T47D (cell line): ENCODE measurements at places on chromosomes 1 and 21.

GRCh38 chr1:82632155-82632554 lies 831.4 kb downstream of the ADGRL2 start:
- DNase-seq, result no peak

DNA sequence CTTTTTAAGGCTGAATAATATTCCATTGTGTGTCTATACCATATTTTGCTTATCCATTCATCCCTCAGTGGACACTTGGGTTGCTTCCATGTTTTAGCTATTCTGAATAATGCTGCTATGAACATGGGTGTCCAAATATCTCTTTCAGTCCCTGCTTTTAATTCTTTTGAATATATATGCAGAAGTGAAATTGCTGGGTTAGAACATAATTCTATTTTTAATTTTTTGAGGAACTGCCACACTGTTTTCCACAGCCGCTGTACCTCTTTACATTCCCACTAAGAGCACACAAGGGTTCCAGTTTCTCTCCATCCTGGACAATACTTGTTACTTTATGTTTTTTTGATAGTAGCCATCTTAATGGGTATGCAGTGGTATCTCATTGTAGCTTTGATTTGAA lies 65.6 kb downstream of the RIMS3 start:
- DNase-seq, result no peak

GRCh38 chr1:72281637-72282270 lies 585 bp downstream of the NEGR1 start:
- DNase-seq, result no peak

GRCh38 chr21:42381347-42381984 lies 14.4 kb downstream of the TMPRSS3 start:
- DNase-seq, result peak; percentile 62

- no peak for DNase-seq
Observed at GRCh38 chr1:198326915-198327314, 170.1 kb downstream of the NEK7 start.

DNA sequence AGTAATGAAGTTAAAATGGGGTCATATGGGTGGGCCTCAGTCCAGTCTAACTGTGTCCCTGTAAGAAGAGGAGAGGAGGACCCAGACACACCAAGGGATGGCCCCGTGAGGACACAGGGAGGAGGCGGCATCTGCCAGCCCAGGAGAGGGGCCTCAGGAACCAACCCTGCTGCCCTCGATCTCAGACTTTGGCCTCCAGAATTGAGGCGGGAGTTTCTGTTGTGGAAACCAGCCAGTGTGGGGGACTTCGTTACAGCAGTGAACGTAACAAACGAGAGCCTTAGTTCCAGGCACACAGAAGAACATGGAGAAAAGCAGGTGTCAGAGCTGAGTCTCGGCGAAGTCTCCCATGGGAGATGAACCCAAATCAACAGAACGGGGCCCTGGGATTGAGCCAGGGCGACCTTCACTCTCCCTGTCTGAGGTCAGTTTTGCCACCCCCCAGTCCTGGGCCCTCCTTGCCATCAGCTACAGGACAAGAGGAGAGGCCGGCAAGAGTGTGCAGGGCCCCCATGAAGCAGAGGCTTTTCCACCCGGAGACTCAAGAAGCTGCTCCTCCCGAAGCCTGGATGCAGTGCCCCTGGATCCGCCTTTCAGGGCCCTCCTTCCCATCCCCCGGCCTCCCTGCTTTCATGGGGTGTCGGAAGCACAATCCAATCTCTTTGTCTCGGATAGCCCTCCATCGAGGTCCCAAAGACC lies 36.6 kb downstream of the TFF3 start:
- DNase-seq, result no peak

DNA sequence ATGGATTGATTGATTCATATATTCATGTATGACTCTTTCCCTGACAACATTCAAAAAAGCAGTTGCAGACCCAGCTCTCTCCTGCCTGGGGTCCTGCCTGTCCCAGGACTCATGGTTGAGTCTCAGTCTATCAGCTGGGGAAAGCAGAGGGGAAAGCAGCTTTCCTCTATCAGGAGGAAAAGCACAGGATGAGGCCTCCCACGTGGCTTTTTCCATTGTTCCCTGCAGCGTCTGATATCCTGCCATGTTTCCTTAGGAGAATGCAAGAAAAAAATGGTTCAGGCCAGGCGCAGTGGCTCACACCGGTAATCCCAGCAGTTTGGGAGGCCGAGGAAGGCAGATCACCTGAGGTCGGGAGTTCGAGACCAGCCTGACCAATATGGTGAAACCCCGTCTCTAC lies 133.0 kb upstream of the VAMP3 start:
- no peak for DNase-seq

DNA sequence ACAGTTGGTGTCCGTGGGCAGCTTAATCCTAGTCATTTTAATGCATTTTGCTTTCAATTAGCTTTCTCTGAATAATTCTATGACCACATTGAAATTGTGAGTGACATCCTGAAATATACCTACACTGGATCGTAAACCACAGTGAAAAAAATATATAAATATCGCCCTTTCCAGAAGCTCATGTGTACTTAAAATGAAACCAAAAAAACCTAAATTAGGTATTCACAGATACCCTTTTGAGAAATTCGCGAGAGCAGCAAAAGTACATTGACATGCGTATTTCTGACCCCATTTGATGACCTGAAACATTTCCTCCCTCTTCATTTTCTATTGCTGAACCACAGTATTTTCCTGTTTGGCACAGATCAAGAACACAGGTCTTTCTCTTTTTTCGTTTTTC lies 253.8 kb downstream of the LTN1 start:
- no peak for DNase-seq

DNA sequence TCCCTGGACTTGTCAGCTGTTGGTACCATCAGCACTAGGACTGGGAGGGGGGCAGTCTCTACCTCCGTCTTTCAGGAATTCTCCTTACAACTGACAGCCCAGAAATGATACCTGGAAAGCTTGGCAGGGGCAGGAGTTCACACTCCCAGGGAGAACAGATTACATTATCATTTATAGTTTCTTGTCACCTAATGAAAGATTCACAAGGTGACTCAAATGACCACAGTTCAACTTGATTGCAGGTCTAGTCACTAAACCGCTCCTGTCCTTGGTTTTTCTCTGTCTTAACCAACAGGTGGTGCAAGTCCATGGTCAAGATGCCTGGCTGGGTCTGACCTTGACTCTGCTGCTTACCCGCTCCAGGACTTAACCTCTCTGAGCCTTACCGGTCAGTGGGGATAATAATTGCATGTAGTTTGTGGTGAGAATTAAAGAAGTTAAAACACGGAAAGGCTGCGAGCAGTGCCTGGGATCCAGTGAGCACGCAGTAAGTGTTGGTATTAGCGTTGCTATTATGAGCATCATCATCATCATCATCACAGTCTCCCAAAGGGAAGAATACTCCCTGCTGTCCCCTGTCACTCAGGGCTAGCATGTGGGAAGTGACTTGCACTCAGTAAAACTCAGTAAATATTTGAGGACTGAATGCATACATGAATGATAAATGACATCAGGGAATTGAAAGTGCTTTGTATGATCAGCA lies 125.3 kb upstream of the CD34 start:
- peak; percentile 58 for DNase-seq

DNA sequence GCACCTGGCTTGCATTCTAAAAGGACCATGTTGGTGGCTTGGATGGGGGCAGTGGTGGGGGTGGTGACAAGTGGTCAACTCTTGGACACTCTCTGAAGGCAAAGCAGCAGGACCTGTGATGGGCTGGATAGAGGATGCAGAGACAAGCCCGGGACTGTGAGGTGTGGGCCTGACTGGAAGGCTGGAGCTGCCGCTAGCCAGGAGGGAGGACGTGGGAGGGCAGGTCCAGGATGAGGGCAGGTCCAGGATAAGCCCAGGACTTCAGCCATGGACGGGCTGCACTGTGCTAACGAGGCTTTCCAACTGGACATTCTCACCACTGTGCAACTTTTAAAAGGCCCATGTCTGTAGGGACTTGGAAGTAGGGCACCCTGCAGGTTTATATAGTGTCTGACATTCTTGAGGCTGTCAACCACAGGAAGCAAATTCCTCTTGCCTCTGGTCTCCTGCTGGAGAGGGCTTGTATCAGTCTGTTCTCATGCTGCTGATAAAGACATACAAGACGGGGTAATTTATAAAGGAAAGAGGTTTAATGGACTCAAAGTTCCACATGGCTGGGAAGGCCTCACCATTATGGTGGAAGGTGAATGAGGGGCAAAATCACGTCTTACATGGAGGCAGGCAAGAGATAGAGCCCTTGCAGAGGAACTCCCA lies 8.3 kb upstream of the C1orf167 start:
- DNase-seq, result no peak

- no peak for DNase-seq
Observed at GRCh38 chr1:164618202-164618564, 59.2 kb downstream of the PBX1 start.

DNA sequence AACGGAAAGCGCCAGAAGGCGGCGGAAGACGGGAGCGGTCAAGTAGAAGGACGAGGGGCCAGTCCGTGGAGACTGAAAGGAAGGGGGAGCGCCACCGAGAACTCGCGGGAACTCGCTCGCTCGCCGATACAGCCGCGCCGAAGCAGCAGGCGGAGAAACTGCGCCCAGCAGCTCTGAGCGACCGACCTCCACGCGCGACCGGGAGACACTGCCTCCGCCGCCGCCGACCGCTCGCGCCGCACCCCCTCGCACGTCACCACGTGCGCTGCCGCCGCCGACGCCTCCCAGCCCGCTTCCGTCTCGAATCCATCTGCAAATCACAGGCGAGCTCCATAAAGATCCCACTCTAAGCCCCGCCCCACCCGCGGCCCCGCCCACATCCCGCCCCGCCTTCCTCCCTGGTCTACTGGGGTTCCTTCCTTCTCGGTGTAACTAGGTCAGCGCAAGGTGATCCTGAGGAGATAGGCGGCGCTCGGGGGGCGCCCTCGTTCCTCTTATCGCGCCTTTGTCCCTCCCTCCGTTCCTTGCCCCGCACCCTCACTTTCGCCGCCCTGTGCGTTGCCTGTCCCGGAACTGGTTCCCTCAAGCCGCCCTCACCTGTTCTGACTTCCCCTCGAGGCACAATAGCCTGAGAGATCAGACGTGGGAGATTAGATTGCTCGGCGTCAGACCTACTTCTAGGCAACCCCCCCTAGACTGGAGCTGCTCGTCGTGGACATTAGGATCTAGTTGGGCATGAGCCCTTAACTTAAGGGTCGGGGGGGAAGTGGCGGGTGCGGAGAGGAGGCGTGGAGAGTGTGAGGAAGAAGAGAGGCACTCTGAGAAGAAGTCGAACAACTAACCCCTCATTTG lies at the start of gene IVNS1ABP:
IVNS1ABP (minus strand) TSS at position 210 of the 852 bp plus-strand sequence. CDS start 7,750 bp downstream, outside the sequence.
- peak; percentile 97 for DNase-seq

DNA sequence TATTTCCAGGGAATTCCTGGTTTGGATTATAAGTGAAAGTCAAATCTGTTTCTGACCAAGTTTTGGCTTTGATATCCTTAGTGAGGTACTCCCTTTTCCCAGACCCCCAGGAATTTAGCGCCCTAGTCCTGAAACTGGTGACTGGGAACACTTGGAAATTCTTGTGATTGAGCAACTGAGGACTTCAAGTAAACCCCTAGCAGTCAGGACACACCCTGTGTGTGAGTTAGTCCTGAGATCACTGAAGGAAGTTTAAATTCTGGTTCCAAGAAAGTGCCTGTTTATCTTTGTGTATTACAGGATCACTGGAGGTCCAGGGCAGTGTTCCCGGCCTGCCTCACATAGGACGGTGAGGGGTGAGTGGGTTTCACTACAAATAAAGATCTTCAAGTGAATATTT lies 95.1 kb upstream of the F3 start:
- no peak for DNase-seq

GRCh38 chr1:117077267-117077666 lies 17.1 kb downstream of the TTF2 start:
- DNase-seq, result no peak

GRCh38 chr1:209456878-209457277 lies 126.6 kb upstream of the CAMK1G start:
- no peak for DNase-seq

DNA sequence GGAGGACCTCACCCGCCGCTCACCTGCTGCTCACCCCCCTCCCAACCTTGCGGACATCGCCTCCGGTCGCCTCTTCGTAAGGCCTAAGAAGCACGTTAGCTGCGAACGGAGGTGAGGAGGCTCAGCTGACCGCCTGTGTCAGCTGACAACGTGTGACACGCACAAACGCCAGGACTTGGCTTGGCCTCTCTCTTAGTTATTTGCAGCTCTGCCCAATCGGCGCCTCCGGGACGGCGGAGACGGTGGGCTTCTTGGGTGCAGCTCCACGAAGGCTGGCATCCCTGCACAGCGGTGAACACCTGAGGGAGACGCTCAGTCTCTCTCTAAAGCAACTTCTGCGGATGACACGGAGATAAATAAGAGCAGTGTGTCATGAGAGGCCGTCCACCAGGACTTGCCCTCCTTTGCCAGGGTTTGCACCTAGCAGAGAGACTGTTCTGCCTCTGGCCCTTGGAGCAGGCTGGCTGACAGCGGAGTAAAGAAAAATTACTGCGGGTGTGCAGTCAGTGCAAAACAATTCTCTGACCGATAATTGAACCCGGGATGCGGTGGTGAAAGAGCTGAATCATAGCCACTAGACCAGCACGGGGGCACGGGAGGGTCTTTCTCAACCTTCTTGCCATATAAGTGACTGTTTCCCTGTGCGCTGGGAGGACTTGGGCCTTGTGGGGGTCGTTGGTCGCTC lies 318.9 kb downstream of the FAM72C start:
- no peak for DNase-seq

DNA sequence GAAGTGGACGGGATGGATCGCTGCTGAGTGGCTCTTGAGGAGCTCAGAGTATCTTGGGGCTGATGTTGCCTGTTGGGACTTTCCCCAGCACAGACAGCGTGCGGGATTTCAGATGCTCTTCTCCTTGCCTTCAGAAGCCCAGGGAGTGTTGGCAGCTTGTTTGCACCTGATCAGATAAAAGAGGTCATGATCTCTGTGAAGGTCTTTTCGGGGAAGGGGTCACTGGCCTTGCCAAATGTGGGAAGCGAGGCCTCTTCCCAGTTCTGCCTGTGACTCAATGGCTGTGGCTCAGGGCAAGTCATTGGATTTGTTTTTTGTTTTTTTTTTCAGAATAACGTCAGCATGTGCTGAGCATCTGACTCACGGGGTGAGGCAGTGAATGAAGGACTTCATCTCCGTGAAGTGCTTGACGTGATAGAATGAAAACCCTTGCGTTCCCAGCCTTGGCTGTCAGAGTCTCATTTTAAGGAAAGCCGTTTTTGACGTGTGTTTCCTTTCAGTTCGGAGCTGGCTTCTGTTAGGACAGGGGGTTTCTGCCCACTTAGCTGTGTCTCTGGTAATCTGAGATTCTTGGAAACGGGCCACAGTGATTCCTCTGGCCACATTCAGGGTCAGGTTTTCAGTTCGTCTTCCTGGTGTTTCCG lies 46.7 kb downstream of the GALNT2 start:
- DNase-seq, result no peak

GRCh38 chr1:67921725-67922489 lies 88.6 kb upstream of the GNG12 start:
- no peak for DNase-seq

GRCh38 chr1:7150724-7151280 lies 365.5 kb downstream of the CAMTA1 start:
- no peak for DNase-seq

GRCh38 chr1:186806477-186806876 lies 22.3 kb upstream of the PLA2G4A start:
- DNase-seq, result no peak

DNA sequence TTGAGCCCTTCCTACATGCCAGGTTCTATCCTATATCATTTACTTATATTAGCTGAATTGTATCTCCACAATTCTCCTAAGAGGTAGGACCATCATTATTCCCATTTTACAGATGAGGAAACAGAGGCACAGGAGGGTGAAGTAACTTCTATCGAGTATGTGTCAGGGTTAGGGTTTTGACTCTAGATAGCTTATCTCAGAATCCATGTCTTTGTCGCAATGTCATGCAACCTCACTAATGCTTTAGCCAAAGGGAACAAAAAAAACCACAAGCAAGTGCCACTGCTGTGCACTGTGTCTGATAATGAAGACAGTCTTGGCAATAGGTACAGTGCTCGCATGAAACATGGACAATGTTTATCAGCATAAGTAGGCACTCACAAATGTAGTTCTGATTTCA lies 95.4 kb upstream of the CLDN14 start:
- no peak for DNase-seq
